ENCODE measurements at places on chromosomes 6 and 20.

DNA sequence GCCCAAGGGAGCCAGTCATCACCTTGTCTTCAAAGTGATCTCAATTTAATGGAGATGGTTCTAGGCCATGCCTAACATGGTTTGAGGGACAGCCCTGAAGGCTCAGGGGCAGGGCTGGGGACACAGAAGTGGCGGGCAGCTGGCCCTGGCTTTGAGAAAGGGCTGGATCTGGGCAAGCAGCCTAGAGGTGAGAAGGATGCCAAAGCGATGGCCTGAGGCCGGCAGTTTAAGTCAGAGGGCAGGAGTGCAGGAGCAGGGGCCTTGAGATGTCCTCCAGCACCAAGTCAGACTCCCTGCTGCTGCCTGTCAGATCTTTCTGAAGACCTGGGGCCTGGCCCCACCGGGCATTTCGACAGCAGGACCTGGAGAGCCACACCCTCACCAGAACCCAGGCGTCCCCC, 28.4 kb upstream of the APMAP start:
- no peak for DNase-seq

- no peak for DNase-seq
Observed at GRCh38 chr6:31631681-31632278, 11.3 kb downstream of the PRRC2A start.

DNA sequence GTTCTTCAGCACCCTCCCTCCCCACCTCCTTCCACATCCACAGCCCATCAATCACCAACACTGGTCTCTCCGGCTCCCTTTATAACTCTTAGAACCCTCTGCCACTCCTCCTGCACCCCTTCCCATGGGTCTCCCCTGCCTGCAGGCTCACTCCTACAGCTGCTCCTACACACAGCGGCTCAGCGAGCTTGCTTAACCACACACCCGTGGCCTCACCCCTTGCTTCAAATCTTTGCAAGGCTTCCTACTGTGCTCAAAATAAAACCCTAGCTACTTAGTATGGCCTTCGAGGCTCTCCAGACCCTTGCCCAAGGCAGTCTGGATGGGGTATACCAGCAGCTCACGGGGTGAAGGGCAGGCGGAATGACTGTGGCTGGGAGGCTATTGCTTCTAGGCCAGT, 63.7 kb downstream of the JPH2 start:
- DNase-seq: no peak

DNA sequence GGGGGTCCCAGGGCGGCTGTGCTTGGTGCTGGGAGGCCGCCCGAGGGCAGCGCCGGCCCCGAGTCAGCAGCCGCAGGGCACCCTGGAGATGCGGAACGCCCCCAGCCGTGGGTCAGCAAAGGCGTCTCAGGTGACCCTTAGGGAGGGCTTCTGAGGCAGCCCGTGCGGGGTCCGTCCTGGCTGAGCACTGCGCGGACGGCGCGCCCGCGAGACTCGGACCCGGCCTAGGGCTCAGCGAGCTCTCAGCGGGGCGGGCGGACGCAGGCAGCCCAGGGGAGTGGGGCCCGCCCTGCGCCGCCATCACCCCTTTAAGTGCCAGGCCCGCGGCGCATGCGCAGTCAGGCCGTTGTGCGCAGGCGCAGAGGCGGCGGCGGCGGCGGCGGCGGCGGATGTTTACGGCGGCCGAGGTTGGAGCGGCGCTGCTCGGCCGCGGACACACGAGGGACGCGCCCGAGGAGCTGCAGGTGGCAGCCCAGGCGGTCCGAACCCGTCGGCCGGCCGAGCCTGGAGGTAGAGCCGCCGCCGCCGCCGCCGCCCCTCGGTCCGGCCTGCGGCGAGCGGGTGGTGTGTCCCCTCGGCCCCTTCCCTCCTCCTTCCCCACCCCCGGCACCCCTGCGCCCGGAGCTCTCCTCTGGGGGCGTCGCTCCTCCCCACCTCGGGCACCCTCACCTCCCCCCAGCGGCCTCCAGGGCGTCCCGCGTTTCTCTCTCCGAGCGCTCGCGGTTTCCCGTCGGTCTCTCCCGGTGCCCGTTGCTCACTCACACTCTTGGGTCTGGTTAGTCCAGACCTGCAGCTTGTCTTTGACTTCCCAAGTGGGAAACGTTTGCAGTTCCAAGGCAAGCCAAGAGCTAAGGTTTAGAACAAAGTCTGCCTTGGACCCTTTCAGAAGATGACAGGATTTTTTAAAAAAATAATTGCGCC, at the start of gene PCMTD2:
TSS of gene PCMTD2 (plus strand) at position 388 of the 921 bp plus-strand sequence. CDS start 4,218 bp downstream, outside the sequence.
- peak; percentile 47 for DNase-seq

Data from HCT116 (cell line).